ENCODE measurements at places on chromosomes 4 and X. TPM values are rescaled to one million over a fixed set of nuclear protein-coding genes. Genes with fewer than 3 reads are reported as not detected.

The TCEANC gene
- total RNA-seq, result 3.5 TPM

The GLOD5 gene
- total RNA-seq, result not detected

The CT83 gene
- not detected for total RNA-seq

The CCDC120 gene
- 0.31 TPM for total RNA-seq

The IGFBP7 gene
- total RNA-seq, result 45.5 TPM

The TMEM31 gene
- not detected for total RNA-seq

The GLRA2 gene
- not detected for total RNA-seq

DNA sequence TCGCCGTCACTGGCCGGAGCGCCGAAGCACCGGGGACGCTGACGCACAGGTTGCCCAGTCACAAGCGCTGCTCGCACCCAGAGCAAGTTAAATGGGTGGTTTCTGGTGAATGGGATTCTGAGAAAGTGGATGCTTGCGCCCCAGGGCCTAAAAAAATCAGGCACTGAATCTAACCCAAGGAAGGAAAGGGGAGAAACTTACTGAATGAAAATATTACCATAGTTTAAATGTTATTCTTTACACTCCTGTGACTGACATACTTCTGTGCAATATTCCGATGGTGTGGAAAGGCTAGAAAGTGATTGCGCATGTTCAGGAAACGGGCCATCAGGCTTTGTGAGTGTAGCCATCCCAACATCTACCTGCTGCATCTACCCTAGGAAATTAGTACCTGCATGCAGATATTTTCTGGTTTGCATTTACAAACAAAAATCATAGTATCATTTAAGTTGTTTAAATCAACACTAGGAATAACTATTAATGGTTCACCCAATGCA, 838 bp upstream of the ABCG2 start:
- DNase-seq, result peak; percentile 33

- DNase-seq, result no peak
These were observed 21.5 kb downstream of the SORCS2 start for GRCh38 chr4:7213807-7214206.

GRCh38 chr4:66906314-66906713, 639.0 kb downstream of the CENPC start:
- no peak for DNase-seq

GRCh38 chr4:145795521-145795920, 115.6 kb downstream of the C4orf51 start:
- no peak for DNase-seq

GRCh38 chr4:153083447-153083947, 120.7 kb upstream of the TRIM2 start:
- peak; percentile 77 for DNase-seq

GRCh38 chr4:1033840-1034551, 22.6 kb downstream of the FGFRL1 start:
- DNase-seq, result no peak

- DNase-seq, result no peak
These were observed 80.6 kb downstream of the AFF1 start for GRCh38 chr4:87015416-87015815.

DNA sequence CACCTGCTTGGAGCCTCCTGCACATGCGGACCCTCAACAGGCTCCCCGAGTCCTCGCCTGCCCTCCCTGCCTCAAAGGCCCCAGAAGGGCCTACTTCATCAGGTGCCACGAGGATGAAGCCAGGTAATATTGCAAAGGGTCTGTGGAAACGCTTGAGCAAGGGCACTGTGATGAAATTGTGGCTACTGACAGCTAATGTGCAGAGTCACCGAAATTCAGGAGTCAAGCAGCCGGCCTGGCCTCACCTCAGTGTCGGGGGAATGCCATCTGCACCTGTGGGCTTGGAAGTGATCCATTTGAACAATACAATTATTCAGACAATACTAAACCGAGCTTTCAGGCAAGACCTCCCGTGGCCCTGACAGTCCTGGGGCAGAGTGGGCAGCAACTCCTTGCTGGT, 3.1 kb upstream of the FGFR3 start:
- no peak for DNase-seq

DNA sequence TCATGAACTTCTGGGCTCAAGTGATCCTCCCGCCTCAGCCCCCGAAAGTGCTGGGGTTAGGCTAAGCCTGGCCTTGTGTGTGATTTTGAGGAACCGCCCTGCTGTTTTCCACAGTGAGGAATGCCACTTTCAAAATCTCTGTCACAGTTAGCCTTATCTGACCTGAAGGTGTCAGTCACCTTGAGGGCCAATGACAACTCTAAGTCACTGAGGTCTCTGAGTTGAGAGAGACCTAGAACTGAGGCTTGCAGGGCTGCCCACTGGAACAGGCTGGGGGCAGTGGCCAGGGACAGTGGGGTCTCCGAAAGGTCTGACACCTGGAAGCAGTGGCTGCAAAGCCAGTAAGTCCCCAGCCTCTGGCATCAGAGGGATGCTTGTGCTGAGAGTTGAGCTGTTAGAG, 6.1 kb downstream of the TADA2B start:
- DNase-seq, result no peak

DNA sequence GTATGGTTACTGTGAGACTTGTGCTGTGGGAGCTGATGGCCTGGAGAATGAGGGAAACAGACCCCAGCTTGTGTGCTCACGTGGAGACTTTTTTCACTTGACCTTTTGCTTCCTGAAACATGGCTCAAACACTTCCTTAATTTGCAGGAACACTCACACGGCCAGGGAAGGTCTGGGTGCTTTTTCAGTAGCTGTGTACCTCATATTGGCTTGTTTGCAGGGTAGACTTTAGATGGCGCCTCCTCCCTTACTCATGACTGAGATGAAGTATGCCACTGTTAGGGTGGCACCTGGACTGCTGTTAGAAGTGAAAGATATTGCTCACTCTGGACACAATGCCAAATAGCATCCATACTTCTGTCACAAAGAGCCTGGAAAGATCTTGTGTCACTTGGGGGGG, 75.7 kb upstream of the WDR1 start:
- peak; percentile 1 for DNase-seq

Data from H4 (cell line).